ENCODE measurements at places on chromosomes 6 and 20.

DNA sequence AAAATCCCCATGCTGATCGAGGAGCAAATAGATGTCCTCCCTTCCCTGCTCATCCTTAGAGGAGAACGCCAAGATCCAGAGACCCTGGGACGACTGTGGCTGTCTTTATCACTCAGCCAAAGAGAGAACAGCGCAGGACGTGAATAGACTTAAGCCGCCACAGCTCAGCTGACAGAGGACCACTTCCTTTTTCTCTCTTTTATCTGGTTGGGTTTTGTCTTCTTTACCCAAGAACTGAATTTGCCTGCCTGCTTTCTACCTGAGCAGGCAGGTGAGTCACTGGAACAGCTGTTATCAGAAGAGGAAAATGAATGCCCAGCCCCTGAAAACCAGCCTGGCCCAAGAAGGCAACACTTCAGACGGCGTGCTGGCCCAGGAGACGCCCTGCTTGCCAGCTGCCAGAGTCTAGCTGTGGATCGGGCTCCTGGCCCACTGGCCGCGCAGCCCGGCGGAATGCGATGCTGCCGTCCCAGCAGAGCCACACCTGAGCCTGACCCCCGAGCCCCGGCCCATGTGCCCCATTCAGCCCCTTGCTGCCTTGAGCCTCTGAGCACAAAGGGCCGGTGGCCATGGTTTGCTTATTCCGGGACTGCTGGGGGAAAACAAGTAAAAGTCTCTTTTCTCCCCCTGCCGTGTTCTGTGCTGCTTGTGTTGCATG lies 82.1 kb downstream of the TCP11 start:
- no peak for DNase-seq

GRCh38 chr20:44109951-44110361 lies 77.0 kb downstream of the JPH2 start:
- no peak for DNase-seq

- no peak for DNase-seq
Measured at GRCh38 chr20:19176470-19177052, 35.9 kb upstream of the SLC24A3 start.

DNA sequence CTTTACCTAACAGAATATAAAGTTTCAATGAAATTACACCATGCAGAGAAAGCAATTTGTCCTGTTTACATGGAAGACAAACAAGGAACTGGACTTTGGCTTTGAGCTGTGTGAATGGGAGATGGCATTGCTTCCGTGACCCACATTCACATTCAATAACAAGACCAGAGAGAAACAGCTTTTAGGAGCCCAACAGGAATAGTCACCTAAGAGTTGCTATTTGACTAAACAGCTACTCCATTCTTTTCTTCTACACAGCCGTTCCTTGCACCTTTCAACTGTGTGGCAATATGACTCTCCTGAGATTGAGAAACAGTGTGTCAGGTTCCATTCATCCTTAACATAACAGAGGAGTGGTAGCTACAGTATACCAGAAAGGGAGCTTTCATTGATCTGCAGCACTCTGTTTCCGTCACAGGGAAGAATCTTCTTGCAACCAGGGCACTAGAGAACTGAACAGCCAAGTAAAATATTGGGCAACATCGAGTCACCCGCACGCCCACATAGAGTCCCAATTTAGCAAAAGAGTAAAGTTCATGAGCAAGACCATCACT lies 355.1 kb downstream of the HAO1 start:
- no peak for DNase-seq

GRCh38 chr6:142728910-142729481 lies 216.0 kb downstream of the HIVEP2 start:
- no peak for DNase-seq

All from stimulated activated CD8-positive, alpha-beta memory T cell treated with anti-CD3 and anti-CD28 coated beads, Interleukin-4, amount 100 ng/mL, for 4 hours (primary cell).